Epithelial cell of esophagus (primary cell): ENCODE measurements at places on chromosomes 16 and 17.
A peak's percentile ranks its signal among the peaks of the same experiment; 100 is the strongest.

DNA sequence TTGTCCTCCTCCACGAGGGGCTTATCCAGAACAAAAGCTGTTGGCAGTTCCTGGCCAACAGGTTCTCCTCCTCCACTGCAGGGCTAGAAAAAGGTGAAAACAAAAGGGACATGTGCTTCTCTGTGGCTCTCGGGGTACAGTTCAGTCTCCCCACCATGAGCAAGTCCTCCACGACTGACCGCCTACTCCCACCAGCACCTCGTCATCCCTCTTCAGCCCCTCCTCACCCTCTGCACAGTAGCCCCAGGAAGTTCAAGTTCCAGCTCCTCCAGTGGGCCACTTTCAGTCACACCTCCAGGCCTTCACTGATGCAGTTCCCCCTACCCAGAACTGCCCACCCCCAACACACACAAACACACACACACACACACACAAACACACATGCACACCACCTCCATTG lies 19.4 kb downstream of the KRT9 start:
- DNase-seq = no peak

GRCh38 chr16:71724320-71724751 lies at the start of gene PHLPP2:
Gene PHLPP2 (minus strand): TSS chr16:71724701. CDS start chr16:71714795, 9,906 bp downstream.
- no peak for DNase-seq

DNA sequence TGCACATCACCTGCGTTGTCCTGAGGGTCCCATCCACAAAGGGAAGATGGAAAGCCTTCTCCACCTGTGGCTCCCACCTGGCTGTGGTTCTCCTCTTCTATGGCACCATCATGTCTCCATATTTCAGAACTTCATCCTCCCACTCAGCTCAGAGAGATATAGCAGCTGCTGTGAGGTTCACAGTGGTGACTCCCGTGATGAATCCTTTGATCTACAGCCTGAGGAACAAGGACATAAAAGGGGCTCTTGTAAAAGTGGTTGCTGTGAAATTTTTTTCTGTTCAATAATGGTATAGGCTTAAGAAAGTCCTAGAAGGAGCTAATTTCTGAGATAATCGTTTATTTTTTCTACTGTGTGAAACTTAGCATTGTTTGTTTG lies 18.7 kb downstream of the ZNF200 start:
- no peak for DNase-seq

DNA sequence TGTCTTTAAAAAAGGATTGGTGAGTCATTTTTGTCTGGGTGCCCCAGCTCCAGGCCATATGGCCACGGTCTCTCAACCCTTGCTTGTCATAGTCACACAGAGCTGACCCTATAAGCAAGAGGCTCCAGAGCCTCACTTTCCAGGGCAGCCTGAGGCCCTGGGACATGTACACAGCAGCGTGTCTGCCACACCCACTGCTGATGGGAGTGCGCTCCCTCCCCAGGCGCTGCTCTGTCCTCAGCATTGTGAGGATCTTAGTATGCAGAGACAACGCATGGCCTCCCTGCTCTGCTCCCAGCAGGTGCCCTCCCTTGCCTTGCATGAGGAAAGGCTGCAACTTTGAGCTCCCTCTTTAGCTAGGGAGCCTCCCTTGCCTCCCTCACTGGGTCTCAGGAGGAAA lies 80.8 kb upstream of the CRHR1 start:
- DNase-seq = peak; percentile 19

DNA sequence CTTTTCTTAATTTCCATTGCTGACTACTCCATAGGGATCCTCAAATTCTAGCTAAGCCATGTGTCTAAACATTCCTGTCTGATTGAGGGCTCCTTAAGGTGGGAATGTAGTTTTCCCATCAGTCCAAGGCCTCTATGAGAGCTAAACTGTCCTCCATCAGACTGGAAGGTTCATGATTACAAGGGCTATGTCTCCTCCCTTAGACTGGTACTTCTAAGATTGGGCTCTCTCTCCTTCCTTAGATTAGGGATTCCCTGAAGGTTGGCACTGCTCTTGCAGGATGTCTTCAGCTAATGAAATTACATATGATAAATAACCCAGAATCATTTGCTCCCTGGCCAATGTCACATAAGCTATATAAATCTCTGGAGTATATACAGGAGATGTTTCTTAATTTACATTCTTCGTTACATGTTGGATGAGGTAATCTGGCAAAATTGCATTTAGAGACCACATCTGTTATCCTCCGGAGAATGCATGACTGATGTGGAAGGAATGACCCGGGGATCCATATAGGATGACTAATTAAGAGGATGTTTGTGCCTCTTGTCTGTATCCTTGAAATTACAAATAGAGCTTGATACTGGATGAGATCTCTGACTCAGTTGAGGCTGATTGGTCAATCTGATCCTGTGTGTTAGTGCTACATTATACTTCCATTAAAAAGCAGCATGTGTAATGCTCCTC lies 14.2 kb downstream of the B4GALNT2 start:
- peak; percentile 98 for DNase-seq

DNA sequence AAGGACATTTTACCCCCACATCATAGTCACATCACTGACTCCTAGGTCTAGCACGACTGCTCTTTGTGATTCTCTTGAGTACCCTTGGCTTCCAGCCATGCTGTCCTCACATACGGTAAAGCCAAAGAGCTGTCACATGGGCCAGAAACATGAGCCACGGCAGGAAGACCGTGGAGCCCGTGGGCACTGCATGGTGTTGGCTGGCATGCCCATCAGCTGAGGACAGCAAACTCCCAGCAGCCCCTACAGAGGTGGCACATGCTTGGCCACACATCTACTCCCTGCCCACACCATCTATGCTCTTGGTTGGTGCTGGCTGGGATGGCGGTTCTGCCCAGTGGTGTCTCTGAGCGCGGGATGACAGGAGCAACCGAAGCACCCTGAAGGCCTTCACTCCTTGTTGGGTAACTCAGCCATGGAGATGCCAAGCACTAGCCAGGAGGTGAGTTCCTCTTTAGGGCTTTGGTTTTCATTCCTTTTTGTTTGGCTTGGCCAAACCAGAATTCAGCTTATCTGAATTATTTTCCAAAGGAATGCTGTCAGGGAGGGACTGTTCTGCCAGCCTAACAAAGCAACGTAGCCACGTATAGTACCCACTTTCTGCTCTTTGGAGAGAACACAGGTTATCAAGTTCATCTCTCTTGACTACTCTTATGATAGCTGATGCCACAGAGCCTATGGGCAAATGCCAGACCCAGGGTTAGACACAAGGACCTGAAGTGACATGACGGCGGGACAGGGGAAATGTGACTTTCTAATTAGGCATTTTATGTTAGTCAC lies 10.0 kb downstream of the TNFAIP1 start:
- DNase-seq = no peak

DNA sequence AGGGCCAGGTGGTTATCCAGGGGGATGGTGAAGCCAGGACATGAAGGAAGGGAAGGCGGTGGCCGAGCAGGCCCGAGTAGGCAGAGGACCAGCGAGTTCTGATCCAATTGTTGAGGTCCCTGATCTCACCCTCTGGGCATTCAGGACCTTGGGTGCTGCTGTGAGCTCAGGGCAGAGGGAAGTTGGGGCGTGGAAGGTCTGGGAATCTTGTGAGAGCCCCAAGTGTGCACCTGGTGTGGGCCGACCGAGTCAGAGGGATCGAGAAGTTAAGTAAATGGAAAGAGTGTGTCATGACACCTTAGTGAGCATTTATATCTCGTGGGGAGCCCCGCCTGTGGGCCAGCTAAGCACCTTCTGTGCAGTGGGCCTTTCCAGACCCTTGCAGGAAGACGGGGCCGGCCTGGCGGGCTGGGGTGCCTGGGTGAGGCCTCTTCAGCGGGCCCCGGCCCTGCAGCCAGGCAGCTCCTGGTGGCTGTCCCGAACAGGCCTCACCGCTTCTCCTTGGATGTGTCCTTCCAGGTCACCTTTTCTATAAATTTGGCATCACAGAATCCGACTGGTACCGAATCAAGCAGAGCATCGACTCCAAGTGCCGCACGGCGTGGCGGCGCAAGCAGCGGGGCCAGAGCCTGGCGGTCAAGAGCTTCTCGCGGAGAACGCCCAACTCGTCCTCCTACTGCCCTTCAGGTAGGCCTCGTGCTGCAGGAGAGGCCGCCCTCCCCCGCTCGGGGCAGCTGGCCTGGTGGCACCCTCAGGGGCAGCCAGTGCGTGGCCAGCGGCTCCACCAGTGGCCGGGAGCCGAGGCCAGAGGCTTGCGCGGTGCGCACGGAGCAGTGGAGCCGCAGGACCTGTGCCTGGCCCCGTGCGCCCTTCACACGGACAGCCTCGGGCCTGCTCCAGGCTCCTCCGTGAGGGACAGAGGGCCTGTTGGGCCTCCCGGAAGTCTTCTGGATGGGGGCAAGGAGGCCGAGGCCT lies 76.0 kb downstream of the BANP start:
- no peak for DNase-seq

DNA sequence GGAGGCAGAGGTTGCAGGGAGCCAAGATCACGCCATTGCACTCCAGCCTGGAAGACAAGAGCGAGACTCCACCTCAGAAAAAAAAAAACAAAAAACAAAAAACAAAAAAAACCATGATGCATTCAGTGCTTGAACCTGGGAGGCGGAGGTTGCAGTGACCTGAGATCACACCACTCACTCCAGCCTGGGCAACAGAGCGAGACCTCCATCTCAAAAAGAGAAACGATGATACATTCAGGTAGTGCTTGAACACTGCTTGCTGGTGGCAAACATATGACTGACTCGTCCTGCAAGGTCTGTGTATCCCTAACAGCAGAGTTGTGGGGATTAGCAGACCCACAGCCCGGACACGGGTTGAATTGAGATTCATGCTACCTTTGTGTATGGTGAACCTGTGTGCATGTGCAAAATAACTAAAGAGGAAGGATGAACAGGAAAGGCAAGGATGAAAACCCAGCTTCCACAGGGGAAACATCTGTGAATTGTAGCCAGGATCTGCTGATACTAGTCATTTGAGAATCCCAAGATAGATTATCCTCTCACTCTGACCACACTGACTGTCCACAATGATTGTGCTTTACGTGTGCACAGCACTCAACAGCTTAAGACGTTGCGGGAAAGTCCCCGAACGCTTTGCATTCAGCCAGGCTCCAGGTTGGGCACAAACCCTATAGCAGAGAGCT lies 52.4 kb upstream of the MRPS23 start:
- no peak for DNase-seq

GRCh38 chr17:70563281-70563820 lies 394.0 kb downstream of the KCNJ2 start:
- no peak for DNase-seq

DNA sequence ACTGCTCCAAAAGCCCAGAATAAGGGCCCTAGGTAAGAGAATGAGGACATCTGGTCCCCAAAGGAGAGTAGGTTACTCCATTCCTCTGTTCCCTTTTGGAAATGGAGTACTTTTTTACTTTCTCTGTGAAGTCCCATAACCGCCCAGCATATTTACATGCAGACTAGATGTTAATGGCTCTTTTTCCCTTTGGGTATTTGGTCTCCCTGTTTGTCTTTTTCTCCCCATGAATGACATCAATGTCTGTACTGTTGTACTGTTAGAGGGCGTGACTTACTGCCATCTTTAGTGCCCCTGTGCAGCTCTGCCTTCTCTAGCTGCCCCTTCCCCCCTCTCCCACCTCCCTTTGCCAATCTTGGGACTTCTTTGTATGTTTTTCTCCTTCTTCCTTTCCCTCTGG lies 19.0 kb downstream of the GPR179 start:
- no peak for DNase-seq

DNA sequence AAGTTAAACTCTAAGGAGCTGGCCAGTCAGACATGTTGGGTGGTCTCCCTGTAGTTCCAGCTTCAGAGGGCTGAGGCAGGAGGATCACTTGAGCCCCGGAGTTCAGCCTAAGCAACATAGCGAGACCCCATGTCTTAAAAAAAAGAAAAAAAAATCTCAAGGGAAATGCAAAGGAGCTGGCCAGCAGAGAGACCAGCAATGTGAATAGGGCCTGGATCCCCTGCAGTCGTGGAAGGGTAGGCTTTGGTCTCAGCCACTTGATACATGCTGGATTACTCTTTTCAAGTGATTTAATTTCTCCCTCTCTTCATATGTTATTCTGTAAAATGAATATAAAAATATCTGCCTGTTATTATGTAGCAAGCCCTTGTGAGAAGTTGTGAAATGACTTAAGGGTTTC lies 207.7 kb downstream of the SPECC1 start:
- DNase-seq = no peak

DNA sequence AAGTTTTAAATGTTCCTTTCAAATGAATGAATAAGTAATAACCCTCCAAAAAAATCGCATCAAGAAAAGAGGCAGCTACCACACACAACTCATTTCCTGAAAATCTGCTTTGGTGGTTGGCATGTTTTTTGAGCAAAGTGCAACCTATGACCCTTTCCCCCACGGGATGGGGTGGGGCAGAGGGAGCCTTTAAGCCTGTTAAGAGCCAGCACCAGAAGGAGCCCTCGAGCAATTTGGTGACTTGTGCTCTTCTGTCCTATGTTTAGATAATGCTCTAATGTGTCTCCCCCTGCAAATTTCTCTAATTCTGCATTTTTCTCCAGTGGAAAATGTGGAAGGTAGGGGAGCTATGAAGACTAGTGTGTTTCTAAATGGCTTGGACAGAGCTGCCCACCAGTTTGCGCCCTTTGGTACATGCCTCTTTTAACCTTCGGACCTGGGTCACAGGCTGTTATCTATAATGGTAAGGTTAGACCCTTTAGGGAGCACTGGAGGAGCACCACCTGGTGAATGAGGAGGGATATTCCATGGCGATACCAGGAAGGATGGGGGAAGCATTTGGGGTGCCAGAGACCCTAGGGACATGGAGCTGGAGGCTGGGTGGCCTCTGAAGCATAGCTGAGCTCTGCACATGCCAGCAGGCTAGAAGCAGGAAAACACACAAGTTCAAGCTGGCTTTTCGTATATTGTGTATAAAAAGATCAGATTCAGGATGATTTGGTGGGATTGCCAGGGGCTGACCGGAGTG lies 1.6 kb downstream of the PYCARD start:
- DNase-seq = peak; percentile 41

GRCh38 chr16:78894886-78895285 lies 705.7 kb downstream of the MAF start:
- DNase-seq = no peak

DNA sequence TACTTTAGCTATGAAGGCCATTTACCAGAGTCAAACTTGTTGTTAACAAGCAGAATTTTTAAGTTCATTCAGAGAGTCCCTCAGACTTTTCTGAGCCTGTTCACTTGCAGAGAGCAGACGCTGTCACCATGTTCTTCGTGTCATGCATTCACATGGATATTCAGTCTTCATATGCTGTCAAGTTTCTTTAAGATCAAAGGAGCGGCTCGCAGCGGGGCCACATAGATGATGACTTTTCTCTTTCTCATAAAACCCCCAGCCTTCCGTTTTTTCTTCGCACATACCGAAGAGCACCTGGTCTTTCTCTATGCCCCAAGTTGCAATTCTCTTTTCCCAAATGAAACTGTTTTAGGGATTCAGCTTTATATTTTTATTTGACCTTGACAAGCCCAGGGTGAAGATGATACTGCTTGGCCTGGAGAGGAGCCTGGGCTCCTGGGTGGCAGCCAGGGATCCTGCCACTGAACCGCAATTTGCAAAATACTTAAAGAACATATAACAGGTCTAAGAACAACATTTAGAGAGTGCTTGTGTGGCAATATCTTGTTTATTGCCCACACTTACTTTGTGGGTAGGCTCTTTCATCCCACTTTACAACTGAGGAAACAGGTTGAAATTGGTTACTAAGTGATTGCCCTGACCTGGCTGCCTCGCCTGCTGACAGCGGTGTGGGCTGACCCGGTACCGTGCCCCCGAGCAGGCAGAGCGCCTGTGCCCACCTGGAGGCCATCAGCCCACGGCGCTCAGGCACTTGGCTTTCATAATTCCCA lies 22.9 kb downstream of the SEC14L1 start:
- DNase-seq = no peak

- DNase-seq = peak; percentile 65
Observed at GRCh38 chr16:31880322-31880979, 6.8 kb downstream of the ZNF267 start.
